ENCODE measurements at places on chromosomes 3 and 15.

DNA sequence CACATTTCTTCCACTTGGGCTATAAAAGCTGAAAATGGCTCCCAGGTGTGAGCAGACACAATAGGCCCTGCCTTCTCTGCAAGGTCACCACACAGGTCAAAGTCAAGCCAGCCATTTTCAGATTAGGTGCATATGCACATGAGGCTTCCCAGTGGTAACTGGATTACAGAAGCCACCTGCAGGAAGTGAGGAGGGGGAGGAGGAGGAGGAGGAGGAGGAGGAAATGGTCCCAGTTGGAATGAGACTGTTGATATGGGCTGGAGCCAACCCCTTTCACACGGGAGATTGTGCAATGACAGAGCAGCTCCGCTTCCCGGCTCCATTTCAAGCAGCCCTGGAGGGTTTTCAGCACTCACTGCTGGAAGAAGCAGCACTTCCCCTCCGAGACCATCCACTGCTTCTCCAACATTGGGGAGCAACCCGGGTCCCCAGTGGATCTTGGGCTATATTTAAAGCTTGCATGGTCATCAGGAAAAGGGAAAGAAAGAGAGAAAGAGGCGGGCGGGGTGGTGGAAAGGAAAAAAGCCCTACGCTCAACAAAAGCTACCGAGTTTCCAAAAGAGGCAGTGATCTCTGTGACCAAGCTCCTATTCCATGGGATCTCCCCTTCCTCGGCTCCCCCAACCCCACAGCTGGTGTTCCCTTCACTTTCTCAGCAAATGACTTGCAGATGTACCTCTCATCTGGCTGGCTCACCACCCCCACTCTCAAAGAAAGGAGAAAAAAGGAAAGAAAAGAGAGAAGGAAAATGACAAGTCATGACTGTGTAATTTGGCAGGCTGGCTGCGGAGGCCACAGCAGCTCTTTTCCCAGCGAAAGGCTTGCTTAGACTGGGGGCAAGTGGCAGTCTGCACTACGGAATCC is 58.3 kb downstream of the LRIG1 start:
- DNase-seq = no peak

DNA sequence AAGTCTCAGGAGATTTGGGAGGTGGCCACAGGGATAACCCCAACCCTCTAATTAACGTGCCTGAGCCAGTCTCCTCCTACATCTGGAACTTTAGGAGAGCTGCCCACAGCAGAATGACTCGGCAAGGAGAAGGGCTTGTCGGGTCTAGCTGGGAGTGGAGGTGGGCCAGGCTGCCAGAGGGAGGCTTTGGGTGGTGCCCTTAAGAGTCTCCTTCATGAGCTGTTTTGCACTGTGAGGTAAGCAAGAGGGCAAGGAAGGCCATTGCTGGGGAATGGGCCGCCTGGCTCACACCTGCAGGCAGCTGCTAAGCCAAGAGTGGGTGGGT is 3.6 kb upstream of the TNK2 start:
- no peak for DNase-seq

GRCh38 chr3:43949594-43949993 is 258.9 kb downstream of the ABHD5 start:
- DNase-seq = no peak

- no peak for DNase-seq
Observed at GRCh38 chr3:172449466-172450149, 1.4 kb upstream of the GHSR start.

DNA sequence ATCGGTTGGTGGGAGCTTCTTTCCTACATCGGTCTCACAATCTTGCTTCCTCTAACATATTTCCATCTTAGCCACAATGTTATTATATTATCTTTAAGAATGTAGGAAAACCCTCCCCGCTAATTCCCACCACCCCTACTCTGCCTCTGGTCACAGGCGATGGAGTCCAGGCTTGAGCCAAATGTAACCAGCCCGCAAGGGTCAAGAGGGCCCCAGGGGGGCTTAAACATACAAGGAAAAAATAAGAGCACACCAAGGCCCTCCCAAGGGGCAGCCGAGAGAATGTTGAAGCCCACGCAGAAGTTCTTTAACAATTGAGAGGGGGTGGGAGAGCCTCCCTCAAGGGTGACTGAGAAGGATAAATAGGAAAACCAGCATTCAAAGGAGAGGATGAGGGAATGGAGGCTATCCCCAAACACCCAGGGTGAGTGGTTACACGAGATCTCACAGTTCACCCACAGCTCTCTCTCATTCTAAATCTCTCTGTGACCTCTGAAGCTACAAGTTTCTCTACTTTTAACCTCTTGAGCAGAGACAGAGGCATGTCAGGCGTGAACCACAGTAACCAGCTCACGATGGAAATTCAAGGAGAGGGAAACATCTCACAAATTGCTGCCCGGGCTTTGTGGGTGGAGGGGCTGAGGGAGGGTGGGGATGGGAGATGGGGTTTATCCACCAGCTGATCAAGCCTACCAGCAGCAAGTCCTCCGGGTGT is 31.4 kb upstream of the UACA start:
- DNase-seq = no peak

- no peak for DNase-seq
Observed at GRCh38 chr3:76083992-76084391, 298.6 kb upstream of the ZNF717 start.

GRCh38 chr3:16219777-16220176 is 45.0 kb downstream of the DPH3 start:
- DNase-seq = no peak

DNA sequence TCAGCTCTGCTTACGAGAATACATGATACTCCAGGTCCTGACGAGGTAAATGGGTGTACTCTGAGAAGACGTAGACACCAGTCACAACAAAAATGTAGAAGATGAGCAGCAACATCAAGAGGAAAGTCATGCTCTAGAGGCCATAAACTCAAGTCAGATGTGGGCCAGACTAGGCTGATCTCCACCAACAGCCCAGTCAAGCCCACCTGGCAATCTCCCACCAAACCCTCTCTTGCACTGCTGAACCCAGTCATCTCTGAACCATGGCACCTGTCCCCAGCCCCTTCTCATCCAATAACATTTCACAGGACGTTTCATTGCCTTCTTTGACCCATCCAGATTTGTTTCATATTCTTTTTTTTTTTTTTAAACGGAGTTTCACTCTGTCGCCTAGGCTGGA is 10.8 kb upstream of the PDIA3 start:
- no peak for DNase-seq

DNA sequence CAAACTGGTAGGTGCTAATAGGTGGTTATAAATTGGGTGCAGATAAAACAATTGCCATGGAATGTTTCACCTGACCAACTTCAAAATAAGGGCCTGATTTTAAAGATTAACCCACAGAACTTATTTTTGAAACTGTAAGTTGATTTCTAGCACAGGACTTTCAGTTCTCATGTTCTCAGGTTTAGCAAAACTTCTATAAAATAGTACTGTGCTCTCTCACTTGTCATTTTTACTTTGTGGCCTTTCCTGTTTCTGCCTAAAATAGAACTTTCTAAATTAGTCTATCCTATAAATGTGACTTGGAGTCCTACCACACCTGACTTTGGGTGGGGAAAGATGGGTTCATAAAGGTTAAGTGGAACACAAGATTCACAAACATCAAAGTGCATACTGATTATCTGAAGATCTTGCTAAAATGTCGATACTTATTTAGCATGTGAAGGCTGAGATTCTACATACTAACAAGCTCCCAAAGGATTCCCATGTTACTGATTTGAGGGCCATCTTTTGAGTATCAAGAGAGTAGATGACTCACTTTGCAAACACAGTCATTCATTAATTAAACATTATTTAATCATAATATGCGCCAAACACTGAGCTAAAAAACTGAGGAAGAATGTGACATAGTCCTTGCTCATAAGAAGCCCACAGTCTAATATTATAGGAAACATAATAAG is 38.6 kb downstream of the BTLA start:
- DNase-seq = no peak

- no peak for DNase-seq
Observed at GRCh38 chr3:122674339-122674738, 6.3 kb upstream of the PARP14 start.

- DNase-seq = no peak
Observed at GRCh38 chr3:179428876-179429548, 22.3 kb downstream of the GNB4 start.

GRCh38 chr15:66925721-66926120 is 139.7 kb upstream of the SMAD3 start:
- DNase-seq = no peak

GRCh38 chr3:159664006-159664405 is 324.6 kb upstream of the IL12A start:
- no peak for DNase-seq

DNA sequence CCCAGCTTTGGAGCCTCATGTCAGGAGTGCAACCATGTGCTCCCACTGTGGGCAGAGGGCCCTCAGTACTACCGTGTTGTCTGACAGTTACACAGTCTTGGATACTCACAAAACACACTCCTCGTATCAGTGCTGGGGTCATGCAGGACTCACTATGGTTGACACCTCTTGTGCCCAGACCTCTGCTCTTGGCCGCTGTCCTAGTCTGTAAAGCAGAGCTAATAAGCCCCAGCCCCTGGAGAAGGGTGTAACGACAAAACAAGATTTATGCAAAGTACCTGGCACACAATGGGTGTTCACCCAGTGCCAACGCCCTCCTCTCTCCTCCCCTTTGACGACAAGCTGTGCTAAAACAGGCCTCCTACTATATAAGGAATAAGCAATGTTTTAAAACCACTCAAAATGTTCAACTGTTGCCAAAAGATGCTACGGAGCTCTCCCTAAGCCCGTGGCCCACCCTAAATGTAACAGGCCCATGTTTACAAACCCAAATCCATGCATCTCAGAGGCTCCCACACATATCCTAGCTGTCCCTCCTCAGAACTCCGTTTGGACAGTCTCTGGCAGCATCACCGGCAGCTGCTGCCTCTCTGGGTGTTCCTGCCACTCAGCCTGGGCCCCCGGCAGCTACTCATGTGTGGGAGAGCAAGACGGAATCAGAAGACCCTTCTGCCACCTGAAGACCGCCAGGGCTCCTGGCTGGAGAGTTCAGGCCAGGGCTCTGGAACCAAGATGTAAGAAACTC is 65.8 kb downstream of the MRPL46 start:
- DNase-seq = no peak
